Activated naive CD4-positive, alpha-beta T cell treated with anti-CD3 and anti-CD28 coated beads, Interleukin-2, amount 50 U/mL, for 72 hours (primary cell): ENCODE measurements at places on chromosomes 6 and 20.

- no peak for DNase-seq
Observed at GRCh38 chr20:19993958-19994669, 23.0 kb upstream of the NAA20 start.

- no peak for DNase-seq
Observed at GRCh38 chr6:35400111-35400510, 52.0 kb upstream of the FANCE start.

DNA sequence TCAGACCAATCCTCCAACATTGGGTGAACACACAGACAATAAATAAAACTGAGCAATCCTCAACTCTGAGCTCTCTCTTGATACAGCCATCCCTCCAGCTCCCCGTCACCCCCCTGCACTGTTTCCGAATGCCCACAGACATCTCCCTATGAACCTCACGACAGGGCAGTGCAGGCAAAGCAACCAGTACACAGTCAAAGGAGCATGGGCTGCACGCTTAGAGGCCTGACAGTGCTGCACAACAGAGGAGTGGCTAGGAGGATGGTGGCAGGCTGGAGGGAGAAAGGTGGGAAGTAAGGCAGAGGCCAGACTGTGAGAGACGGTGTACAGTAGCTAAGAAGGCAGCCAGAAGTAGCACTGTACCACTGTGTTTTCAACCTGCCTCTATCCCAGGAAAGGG is 24.0 kb downstream of the FYN start:
- no peak for DNase-seq

- DNase-seq, result no peak
Observed at GRCh38 chr6:18861204-18861603, 474.1 kb downstream of the RNF144B start.

DNA sequence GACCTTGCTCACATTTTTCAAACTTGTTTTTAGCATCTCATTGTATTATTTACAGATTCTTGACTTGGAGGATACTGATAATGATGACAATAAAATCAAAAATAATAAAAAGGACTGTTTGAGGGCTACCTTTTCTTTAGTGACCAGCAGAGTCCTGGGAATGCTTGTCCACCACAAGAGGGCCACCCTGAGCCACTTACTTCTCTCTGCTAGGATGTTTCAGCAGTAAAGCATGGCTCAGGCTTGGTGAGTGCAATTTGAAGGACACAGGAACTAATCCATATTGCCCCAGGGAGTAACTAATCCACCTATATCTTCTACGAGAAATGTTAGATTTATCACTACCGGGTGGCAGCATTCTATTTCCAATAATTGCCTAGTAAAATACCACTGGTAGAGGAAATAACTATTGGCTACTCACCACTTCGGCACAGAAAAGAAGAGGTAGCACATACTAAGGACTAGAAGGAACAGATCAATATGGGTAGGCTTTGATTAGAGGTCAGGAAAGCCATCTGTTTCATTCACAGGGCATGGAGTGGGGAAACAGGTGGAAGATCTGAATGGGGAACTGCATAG is 5.8 kb upstream of the KIAA0408 start:
- DNase-seq, result no peak

GRCh38 chr6:67068781-67069180 is 1361.8 kb upstream of the EYS start:
- DNase-seq, result no peak

DNA sequence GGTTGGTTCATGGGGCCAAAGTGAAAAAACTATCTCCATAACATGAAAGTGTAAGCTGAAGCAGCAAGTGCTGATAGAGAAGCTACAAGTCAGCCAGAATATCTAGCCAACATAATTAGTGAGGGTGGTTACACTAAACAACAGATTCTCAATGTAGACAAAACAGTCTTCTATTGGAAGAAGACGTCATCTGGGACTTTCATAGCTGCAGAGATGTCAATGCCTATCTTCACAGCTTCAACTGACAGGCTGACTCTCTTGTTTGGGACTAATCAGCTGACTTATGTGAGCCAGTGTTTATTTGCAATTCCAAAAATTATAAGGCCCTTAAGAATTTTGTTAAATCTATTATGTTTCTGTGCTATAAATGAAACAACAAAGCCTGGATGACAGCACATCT is 63.2 kb downstream of the GMDS start:
- DNase-seq, result no peak

DNA sequence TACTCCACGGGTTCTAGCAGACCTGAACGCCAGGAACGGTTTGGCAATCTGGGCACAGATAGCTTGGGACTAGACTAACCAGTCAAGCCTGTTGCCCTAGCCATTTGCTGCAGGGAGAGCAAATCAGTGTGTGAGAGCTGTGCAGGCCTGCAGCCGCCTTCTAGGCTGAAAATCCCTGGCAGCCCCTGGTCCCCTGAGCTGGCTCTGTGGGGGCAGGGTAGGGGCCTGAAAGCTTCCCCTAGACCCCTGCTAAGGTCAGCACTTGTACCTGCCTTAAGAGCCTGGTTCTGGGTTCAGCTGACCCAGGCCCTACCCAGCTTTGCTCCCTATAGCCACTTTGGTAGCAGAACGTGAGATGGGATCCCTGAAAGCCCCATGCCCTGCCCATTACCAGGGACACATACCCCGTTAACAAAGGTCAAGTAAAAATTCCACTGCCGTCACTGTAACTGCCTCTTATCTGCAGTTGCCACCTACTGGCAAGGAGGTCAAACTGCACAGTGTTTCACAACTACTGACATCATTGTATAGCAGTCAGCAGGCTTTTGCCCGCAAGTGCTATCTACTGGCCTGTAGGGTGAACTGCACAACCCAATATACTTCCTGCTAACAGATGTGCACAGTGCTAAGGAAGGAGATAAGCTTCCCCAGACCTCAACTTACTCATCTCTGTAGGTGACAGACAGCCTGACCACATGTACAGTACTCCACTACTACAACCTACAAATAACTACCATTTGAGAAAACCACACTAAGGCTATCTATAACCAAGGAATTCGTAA is 95.1 kb upstream of the OLIG3 start:
- DNase-seq, result no peak

DNA sequence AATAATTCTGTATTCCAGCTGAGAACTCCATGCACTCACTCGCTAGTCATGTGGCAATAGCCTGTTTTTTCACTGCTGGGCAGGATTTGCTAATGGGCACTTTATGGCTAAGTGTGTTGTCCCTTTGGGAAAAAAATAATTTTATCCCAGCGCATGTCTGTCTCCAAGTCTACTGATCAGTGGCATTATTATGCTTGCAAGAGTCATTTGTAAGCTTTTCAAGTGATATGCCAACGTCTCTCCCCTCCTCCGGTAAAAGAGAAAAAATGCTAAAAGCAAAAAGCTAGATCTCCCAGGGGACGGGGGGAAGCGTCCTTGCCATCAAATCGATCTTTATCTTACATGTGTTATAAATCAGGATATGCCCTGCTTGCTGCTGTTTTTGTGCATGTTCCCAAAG is 407.7 kb downstream of the CDH26 start:
- no peak for DNase-seq

GRCh38 chr6:123263981-123264380 is 267.9 kb downstream of the CLVS2 start:
- DNase-seq, result no peak

GRCh38 chr6:25454136-25454535 is 175.0 kb downstream of the CARMIL1 start:
- DNase-seq, result no peak
